ENCODE measurements at places on chromosomes 3 and 15. TPM values are rescaled to one million over a fixed set of nuclear protein-coding genes. Genes with fewer than 3 reads are reported as not detected.

SYNPR gene
- total RNA-seq = not detected

IL17RE gene
- total RNA-seq = 0.05 TPM

NGLY1 gene
- total RNA-seq = 32.6 TPM

MINAR1 gene
- 2.5 TPM for total RNA-seq

MLF1 gene
- total RNA-seq = 38.6 TPM

PRICKLE2 gene
- 3.2 TPM for total RNA-seq

HTR3E gene
- total RNA-seq = not detected

DNA sequence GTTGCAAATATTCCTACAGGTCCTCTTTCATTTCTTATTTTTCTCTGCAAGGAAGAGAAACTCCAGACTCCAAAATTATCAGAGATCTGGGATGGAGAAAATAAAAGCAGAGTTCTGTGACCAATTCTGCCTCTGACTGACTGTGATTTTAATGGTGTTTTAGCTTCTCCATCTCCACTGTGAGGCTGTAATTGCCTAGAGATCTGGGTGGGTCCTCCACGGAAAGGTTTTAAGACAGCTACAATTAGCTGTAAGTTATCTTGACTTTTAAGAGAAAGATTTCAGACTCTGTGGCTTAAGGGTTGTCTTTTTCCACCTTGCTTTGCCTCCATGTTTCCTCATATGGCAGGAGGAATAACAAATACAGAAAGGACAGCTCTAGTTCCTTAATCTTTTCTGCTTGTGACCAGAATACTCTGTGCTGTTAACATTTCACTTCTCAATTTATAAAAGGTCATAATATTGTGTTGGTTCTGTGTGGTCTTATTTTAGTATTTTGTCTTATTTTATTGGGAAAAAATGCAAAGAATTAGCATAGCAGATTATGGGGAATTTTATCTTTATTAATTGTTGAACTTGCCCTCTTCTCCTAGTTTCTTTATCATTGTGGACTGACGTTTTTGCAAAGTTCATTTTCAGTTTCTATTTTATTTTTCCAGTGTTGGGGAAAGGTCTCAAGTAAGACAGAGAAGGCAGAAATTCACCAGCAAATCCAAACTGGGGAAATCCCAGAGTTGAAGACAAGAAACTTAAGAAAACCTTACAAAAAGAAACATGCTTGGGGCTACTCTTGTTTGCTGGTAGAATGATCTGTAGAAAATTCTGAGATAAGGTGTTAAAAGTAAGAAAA, 157.9 kb downstream of the RAP2B start:
- DNase-seq = no peak

GRCh38 chr3:25572919-25573385, 91.8 kb downstream of the TOP2B start:
- peak; percentile 89 for DNase-seq

DNA sequence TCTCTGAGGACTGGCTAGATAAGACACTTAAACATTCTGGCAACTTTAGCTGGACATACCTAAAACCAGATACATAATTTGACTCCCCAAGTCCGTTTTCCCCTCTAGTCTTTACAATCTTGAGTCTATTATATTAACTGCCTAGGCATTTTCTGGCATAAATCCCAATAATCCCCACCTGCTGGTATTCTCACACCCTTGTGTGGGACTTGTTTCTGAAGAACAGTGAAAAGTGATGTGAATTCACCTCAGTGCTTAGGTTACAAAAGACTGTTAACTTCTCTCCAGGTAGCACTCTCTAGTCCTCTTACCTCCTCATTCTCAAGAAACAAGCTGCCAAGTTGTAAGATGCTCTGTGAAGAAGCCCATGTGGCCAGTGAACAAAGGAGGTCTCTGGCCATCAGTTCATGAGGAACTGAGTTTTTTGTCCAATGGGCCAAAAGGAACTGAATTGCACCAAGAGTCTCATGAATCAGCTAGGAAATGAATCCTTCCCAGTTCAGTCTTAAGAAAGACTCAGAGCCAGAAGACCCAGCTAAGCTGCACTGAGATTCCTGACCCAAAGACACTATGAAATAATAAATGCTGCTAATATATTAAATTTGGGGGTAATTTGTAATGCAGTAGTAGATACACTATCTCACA, 4.1 kb downstream of the OSBPL11 start:
- peak; percentile 8 for DNase-seq

DNA sequence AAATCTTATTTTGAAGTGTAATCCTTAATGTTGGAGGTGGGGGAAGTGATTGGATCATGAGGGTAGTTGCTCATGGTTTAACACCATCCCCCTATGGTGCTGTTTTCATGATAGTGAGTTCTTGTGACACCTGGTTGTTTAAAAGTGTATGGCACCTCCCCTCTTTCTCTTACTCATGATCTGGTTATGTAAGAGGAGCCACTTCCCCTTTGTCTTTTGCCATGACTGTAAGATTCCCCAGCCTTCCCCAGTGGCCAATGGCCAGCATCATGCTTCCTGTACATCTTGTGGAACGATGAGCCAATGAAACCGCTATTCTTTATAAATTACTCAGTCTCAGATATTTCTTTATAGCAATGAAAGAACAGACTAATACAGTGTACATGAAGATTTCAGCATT, 39.8 kb upstream of the GMNC start:
- peak; percentile 2 for DNase-seq

GRCh38 chr3:67704322-67704721, 49.9 kb upstream of the SUCLG2 start:
- DNase-seq = no peak

DNA sequence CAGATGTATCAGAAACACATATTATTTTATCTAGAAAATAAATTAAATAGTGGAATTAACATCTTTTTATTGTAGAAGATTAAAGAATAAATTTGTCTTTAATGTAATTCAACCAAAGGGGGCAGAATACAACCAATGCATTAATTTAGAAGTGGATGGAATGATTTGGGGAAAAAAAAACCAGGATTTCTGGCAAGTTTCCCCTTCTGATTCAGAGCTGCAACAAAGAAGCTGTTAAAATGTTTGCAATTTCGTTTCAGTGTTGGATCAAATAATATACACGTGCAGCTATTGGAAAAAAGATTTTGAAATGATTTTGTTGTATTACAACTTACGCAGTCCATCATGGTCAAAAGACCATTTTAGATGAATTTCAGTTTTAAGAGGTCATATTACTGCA, 71.6 kb upstream of the ZNF280D start:
- DNase-seq = no peak

DNA sequence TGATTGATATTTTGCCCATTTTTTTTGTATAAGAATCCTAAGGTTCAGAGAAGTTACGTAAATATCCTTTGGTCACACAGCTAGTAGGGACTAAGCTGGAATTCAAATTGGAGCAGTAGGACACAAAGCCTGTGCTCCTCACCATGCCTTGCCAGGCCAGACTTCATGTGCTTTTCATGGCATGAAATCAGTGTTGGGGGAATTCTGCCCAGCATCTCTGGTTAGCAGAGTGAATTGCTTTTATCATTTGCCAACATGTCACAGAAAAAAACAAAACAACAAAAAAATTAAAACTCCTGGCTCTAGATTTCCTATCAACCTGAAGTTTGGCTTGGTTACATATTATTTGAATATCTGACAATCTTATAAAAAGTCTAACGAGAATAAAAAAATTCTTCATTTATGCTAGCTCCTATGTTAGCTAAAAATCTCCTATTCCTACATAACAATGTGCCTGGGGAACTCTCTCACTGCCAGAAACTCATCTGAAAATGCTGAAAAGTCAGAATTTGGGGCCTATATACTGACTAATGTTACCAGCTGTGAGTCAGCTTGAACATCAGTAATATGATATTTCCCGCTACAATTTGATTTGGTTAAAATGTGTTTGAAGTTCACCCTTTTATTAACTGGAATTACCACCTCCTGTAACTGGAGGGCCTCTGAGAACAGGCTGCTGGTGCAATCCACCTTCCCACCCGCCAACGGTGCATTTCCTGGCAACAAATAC, 141.7 kb downstream of the TIGIT start:
- DNase-seq = peak; percentile 19

DNA sequence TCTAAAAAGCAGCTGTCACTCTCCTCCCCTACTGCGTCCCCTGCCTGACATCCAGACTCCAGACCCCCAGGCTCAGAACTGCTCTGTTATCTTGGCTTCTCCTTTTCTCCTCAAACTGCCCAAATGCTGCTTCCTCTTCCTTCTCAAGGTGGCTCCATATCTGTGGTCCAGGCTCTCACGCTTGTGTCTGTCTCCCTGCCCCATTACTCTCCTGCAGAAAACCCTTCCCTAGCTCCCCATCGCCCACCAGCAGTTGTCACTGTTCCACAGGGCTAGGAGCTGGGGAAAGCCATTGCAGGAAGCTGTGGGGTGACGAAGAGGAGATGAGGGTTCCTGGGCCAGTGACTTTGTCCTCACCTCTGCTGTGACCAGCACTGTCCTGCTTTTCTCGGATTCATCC, 30.7 kb upstream of the CGNL1 start:
- peak; percentile 34 for DNase-seq

GRCh38 chr3:118180853-118181252, 853.8 kb downstream of the IGSF11 start:
- DNase-seq = no peak

DNA sequence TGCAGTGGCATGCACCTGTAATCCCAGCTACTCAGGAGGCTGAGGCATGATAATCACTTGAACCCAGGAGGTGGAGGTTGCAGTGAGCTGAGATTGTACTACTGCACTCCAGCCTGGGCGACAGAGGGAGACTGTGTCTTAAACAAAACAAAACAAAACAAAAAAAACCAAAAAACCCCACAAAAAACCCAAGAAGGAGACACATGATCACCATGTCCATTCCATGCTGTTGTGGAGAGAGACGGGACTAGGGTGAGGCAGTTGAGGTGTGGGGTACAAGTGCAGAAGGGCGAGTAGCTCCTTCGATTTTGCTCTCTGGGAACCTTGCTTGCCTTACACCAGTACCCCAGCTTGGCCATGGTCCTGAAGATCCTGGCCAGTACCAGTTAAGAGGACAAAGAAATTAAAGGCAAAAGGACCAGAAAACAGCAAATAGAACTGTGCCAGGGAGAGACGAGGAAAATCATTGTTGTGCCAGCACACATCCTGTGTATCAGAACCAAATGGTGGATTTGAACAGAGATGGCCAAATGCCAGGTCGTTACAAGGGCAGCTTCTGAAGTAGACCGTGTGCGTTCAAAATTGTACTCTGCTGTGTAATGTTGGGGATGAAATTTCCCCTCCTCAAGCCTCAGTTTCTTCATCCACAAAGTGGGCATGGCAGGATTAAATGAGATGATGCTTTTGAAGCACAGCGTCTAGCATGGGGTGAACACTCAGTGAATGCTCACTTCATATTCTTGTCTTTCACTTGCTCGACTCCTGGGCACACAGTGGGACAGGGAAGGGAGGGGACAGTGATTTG, 42.9 kb upstream of the CTSH start:
- DNase-seq = no peak

- DNase-seq = peak; percentile 17
Observed at GRCh38 chr3:18389108-18389733, 35.9 kb downstream of the SATB1 start.

DNA sequence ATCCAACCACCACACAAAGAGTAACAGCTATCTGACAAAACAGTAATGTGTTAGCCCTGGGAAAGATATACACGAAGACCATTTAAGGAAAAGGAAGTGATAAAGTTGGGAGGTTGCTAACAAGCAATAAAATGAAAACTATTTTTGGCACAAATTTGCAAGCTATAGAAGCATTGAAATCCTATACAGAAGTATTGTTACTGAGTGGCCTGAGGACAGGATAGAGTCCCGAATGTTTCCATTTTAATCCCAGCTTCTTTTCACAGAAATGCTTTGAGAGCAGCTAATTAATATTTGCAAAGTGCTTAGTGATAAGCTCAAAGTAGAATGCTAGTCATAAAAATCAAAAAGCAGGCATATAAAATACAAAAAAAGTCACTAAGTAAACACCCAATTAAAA, 51.5 kb downstream of the RAD18 start:
- no peak for DNase-seq

DNA sequence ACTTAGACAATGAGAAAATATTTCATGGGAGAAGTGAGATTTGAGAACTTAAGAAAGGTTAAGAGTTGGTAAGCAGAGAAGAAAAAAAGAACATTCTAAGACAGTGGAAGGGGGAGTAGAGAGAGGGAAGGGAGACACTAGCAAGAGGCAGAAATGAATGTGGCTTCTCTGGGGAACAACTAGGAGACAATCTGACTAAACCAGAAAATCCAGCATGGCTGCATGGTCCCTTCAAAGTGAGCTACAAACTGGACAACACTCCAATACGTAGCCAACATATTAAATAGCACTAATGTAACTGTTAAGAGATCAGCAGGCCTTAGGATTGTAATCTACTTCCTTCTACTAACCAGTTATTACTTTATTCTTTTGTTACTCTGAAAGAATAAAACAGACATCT, 89.7 kb downstream of the NR1I2 start:
- no peak for DNase-seq

DNA sequence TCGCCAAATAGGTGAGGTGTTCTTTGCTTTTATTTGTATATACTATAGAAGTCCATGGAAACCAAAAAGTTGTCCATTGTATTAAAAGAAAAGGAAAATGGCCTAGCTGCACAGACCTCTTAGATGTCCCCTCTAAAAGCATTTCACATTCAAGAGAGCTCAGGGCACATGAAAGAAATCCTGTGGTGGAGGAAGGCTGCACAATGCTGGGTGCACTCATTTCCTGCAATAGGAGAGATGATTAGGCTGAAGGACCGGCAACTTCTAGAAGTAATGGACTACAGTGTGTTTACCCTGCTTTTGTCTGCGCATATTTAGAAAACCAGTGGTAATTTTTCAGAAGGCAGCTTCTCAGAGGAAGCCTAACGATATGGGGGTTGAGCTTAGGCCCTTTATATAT, 25.4 kb downstream of the PPM1L start:
- no peak for DNase-seq

- DNase-seq = no peak
Observed at GRCh38 chr3:186605078-186605477, 7.8 kb upstream of the AHSG start.

- DNase-seq = no peak
Observed at GRCh38 chr3:73179601-73180000, 118.1 kb downstream of the EBLN2 start.

- DNase-seq = peak; percentile 88
Observed at GRCh38 chr15:39511000-39511915, 69.6 kb upstream of the THBS1 start.

GRCh38 chr15:56495053-56495452, 30.1 kb upstream of the MNS1 start:
- DNase-seq = no peak

GRCh38 chr3:24027946-24028345, 82.9 kb downstream of the NR1D2 start:
- DNase-seq = no peak

GRCh38 chr3:4852780-4853748, 126.2 kb upstream of the BHLHE40 start:
- DNase-seq = peak; percentile 67

GRCh38 chr3:53218131-53218530, 37.7 kb downstream of the TKT start:
- DNase-seq = no peak
